SHP77 (cell line): ENCODE measurements at places on chromosomes 4 and X.

GRCh38 chr4:99430106-99430505 lies 5.0 kb downstream of the ADH7 start:
- no peak for DNase-seq

- no peak for DNase-seq
Observed at GRCh38 chr4:23485801-23486200, 404.0 kb downstream of the PPARGC1A start.

- no peak for DNase-seq
Observed at GRCh38 chr4:165814256-165815020, 58.6 kb upstream of the TLL1 start.

DNA sequence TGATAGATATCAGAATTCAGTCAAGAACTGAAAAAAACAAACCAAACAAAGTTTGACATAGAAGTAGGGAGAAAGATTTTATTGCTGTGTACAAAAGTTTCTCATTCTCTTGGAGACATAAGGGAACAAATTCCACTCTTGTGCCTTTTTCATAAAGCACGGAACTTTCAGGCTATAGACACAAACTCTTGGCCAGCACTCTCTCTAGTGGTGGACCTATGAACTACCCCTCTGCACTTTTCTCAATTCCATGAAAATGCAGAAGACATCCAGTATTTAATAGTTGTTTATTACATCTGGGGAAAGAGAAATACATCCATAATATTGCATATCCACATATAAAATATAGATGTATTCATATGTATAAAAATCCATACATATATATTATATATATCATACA lies 291.6 kb upstream of the HS3ST1 start:
- no peak for DNase-seq

GRCh38 chrX:46354481-46354880 lies 190.7 kb downstream of the ZNF674 start:
- no peak for DNase-seq

DNA sequence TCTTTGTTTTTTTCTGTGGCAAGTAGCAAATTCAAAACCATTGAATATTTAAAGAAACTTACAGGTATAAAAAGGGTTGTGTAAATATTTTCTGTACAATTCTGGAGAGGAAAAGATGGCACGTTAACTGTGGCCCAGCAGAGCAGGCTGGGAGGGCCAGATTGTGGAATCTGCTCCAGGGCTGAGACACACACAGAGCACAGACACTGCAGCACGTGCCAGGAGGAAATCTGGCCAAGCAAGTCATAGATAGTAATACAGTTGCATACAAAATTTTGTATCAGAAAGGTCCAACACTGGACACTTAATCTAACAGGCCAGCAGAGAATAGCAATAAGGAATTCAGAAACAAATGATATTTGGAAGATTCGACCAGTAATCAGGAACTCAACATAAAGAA lies 763.7 kb downstream of the PDHA2 start:
- no peak for DNase-seq

DNA sequence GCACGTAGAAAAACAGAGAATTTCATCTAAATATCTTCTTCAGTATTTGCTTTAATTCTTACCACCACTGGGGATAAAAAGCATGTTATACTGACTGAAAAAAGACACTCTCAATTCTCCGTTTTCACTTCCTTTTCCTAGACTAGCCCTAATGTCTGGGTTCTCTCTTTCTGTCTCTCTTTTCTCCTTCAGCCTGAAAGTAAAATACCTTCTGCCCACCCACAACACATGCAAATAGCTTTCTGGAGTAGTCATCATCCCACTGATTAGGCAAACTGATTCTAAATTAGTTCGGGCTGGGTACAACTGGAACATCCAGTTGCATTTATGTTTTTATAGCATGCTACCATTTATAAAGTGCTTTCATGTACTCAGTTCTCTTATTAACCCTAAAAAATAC lies 142.4 kb upstream of the ANKRD50 start:
- DNase-seq: no peak

- no peak for DNase-seq
Observed at GRCh38 chrX:104098919-104099318, 13.4 kb upstream of the ZCCHC18 start.
